ENCODE measurements at places on chromosomes 3 and 15. TPM values are rescaled to one million over a fixed set of nuclear protein-coding genes. Genes with fewer than 3 reads are reported as not detected.

STAB1 gene
- total RNA-seq: 187 TPM

SLC24A5 gene
- total RNA-seq: not detected

PEAK1 gene
- 79.1 TPM for total RNA-seq

RHOV gene
- total RNA-seq: not detected

PPP1R14D gene
- total RNA-seq: not detected

AADAC gene
- total RNA-seq: not detected

ZNF774 gene
- not detected for total RNA-seq

ZBTB20 gene
- 76.9 TPM for total RNA-seq

CSPG4 gene
- total RNA-seq: 183 TPM

GABRR3 gene
- total RNA-seq: not detected

SLC28A1 gene
- total RNA-seq: not detected

REC114 gene
- total RNA-seq: not detected

MRPS22 gene
- 72.6 TPM for total RNA-seq

ALDH1A3 gene
- total RNA-seq: 54.3 TPM

NPAP1 gene
- total RNA-seq: not detected

RARRES1 gene
- 39.9 TPM for total RNA-seq

C3orf22 gene
- total RNA-seq: not detected

ZKSCAN7 gene
- 3.3 TPM for total RNA-seq

ERICH6 gene
- total RNA-seq: not detected

ATP10A gene
- total RNA-seq: 14.1 TPM

TGFBR2 gene
- total RNA-seq: 237 TPM

FBXO40 gene
- 0.16 TPM for total RNA-seq
